ENCODE measurements at places on chromosomes 12 and 14.

GRCh38 chr14:68312884-68313610 is 479.8 kb downstream of the ZFP36L1 start:
- no peak for DNase-seq

GRCh38 chr12:3977621-3978020 is 104.4 kb upstream of the PARP11 start:
- no peak for DNase-seq

DNA sequence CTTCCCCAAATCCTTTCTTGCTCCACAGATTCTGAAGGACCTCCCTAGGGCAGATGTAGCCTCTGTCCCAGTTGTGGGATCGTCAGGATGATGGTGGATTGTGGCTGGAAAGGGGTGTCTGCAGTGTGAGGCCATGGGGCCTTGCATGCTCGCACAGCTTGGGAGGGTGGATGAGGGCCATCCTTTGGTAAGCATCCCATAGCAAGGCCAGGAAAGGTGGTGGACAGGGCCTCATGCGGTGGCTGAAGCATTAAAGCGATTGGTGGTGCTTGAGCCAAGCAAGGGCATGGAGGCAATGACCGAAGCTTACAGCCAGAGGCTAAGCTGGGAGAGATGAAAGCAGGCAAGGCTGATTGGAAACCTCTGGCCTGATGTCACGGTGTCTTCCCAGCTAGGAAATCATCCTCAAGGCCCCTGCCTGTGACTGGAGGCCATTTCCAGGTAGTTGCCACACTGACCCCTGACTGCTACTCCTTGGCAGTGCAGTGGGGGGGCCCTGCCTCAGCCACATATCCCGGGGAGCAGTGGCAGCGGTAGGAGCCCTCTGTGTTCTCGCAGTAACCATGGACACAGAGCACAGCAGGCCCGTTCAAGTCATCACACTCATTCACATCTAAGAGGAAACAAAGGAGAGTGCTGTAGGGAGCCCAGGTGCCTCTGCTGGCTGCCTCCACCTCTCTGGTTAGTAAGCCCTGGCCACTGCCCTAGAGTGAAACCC is 7.0 kb downstream of the ISCA2 start:
- no peak for DNase-seq

DNA sequence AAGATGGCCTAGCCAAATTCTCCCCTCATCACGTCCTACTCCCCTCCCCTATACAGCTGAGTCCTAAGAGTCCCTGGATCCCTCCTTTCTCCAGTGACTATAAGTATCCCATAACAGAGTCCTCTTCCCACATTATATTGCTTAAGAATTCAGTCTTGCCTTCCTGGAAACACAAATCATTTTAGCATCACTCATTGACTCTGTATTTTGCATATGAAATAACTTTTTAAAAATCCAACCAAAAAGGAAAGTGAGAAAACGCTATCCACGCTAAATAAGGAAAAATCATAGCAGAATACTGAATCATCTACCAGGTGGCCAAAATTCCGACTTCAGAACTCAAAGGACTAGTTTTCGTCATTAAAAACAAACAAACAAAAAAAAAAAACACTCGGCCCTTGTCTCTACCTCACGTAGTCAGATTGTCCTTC is 130.2 kb downstream of the GCH1 start:
- DNase-seq: no peak

GRCh38 chr12:42372154-42372791 is 46.3 kb downstream of the PPHLN1 start:
- DNase-seq: peak; percentile 70

DNA sequence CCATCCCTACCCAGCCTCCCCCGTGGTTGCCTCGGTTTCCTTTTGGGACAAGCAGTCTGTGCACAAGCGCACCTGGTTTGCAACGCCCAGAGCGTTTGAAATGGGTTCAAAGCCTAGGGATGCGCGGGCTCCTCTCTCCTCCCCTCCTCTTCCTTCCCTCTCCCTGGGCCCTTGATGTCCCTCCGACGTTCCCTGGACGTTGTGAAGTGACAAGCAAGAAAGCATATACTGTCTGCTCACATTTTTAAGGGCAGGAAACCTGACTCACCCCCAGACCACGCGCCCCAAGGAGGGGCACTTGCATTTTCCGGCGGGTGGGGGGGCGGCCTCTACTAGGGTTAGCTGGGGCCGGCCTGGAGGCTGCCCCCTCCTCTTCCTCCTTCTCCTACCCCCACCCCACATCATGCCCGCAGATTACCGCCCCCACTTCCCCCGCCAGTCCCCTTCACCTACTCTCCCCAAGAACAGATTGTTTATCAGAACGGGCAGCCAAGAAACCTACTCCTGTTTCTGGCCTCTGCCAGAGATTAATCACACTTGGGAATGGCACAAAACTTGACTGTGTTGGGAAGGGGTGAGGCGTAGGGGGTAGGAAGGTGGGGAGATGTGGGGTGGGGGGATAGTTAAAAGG is 9.5 kb upstream of the IRF2BPL start:
- DNase-seq: no peak

DNA sequence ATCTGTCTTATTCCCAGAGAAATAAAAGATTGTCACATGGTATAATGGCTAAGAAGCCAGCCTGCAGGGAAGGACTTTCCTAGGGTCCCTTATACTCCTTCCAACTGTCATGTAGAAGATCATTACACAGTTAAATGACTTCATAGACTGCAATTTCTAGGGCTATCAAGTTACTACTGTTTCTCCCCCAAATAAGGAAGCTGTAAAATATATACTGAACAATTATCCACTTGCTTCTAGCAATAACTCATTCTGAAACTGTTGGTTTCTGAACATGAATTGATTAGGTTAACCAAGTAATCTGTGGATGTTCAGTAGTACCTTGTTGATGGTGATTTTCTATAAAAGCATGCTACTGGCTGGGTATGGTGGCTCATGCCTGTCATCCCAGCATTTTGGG is 44.6 kb downstream of the A2ML1 start:
- DNase-seq: no peak
